Stimulated activated CD8-positive, alpha-beta memory T cell treated with anti-CD3 and anti-CD28 coated beads, Interleukin-2, amount 100 ng/mL, for 1 hour (primary cell): ENCODE measurements at places on chromosomes 16 and 17.

GRCh38 chr16:84667600-84668309 is 19.4 kb downstream of the KLHL36 start:
- no peak for DNase-seq

- no peak for DNase-seq
Measured at GRCh38 chr16:67967183-67967957, 1.1 kb downstream of the SLC12A4 start.

DNA sequence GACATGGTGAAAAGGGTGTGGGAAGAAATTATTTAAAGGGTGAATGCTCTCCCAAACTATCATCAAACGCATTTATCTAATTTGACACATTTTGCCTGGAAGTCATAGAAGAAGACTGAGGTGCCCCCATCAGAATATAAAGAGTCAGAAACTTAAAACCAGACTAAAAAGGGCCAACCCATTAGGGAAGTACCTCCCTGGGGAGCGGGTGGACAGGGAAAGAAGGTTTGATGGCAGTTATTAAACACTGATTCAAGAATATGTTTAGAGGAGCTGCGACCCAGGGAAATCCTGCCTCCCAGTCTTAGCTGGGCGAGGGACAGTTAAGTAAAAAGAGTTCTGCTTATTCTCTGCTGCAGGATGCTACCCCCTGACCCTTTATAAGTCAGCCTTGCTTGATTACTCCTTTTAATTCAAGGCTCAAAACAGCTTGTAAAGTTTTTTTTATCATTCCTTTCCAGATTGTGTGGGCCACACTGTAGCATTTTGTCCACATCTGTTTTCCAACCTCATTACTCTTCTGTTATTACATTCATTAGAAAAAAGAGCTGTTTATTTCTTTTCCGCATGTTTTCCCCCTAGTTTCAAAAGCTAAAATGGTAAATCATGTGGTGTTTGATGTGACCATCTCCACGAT is 138.5 kb upstream of the TBX2 start:
- DNase-seq: no peak

DNA sequence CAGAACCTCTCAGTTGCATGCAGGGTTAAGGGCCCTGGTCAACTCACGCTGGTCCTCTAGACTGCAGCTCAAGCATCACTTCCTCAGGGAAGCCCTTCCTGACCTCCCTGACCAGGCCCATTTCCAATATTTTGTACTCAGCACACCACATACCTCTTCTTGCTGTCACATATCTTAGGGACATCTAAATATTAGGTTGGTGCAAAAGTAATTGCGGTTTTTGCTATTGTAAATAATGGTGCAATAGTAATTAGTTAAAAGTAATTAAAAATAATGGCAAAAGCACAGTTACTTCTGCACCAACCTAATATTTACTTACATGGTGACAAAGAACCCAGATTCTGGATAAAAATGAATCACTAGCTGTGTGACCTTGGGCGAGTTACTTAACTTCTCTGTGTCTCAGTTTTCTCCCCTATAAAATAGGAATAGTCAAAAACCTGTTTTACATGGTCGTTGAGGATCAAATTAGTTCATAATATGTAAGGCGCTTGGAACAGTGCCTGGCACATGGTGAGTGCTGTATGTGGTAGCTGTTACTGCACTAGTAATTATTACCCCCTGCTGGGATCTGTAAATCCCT is 177.4 kb downstream of the PRKCB start:
- DNase-seq: no peak

DNA sequence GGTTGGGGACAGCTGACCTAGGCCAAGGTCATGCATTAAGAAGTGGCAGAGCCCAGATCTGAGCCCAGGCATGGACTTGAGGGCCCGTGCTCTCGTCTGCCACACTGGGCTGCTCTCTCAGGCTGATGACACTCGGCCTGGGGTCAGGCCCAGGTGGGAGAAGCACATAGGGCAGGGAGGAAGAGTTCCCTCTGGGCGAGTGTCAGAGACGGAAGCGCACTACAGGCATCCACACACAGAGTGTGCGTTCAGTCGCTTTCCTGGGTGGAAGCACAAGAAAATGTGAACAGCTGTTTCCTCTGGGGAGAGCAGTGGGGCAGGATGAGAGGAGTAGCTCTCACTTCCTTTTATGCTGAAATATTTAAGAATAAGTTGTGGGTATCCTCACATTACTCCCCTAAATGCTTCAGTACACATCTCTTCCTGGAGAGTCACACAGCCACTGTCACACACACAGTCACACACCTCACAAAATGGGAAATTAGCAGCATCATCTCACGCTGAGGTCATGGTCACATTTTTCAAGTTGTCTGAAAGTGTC is 59.7 kb downstream of the B9D1 start:
- DNase-seq: no peak

GRCh38 chr16:49292413-49292812 is 10.8 kb upstream of the CBLN1 start:
- DNase-seq: no peak

- no peak for DNase-seq
Measured at GRCh38 chr16:71780521-71781089, 28.0 kb downstream of the AP1G1 start.

DNA sequence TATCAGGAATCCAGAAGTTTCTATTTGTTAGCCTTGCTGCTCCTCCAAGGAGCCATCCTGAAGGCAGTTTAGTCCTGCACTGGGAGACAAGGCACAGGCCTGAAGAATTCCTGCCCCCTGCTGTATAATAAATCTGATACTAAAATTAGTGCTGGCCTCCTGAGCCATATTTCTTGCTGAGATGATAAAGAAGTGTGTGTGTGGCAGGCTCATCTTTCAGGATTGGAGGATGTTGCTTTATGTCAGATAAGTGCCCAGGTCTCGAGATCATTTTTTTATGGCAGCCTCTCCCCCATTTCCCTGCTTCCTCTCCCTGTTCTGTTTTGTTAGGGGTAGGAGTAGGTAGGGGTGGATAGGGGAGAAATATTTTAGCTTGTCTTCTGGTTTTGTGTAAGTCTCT is 26.0 kb downstream of the MSI2 start:
- DNase-seq: no peak

DNA sequence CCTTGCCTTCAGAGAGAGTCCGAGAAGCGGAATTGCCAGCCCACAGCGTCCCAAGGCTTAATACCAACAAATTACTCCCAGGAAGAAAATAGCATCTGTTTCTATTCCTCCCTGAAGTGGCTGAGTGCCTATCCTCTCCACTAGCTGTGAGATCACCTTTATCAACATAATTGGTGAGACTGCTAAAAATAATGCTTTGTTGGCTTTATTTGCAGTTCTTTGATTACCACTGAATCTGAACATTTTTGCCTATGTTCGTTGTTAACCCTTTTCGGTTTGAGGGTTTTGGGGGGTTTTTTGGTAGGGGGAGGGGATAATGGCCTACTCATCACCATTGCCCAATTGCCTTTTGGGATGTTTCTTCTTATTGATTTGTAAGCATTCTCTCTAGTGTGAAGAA is 31.0 kb downstream of the MMP15 start:
- no peak for DNase-seq

- DNase-seq: no peak
Measured at GRCh38 chr17:71349908-71350600, 770.8 kb upstream of the SOX9 start.

DNA sequence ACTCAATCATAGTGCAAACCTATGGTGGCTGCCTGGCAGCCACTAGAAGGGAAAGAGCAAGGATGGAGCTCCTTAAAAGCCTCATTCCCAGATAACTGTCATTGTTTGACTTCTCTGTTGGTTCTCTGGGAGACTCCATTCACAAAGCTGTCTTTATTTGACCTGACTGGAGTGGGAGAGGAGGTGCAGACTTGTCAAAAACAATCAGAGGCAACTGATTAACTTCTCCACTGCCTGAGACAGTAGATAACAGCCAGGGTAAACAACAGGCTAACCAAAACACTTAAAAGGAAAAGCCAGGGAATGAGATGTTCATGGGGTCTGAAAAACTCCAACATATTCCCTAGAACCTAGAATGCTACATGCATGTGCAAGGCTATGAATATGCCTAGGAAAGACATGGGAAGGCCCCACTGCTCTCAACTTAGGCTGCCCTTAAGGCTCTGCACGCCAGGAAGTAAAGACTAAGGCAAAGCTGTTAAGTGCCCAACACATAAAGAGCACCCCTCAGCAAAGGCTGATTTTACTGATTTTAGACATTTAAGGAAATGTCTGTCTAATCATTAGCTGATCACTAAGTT is 82.0 kb downstream of the TTC19 start:
- DNase-seq: no peak

- no peak for DNase-seq
Measured at GRCh38 chr17:1714980-1715802, 5.0 kb upstream of the TLCD2 start.

- no peak for DNase-seq
Measured at GRCh38 chr16:79560318-79560717, 40.2 kb downstream of the MAF start.

DNA sequence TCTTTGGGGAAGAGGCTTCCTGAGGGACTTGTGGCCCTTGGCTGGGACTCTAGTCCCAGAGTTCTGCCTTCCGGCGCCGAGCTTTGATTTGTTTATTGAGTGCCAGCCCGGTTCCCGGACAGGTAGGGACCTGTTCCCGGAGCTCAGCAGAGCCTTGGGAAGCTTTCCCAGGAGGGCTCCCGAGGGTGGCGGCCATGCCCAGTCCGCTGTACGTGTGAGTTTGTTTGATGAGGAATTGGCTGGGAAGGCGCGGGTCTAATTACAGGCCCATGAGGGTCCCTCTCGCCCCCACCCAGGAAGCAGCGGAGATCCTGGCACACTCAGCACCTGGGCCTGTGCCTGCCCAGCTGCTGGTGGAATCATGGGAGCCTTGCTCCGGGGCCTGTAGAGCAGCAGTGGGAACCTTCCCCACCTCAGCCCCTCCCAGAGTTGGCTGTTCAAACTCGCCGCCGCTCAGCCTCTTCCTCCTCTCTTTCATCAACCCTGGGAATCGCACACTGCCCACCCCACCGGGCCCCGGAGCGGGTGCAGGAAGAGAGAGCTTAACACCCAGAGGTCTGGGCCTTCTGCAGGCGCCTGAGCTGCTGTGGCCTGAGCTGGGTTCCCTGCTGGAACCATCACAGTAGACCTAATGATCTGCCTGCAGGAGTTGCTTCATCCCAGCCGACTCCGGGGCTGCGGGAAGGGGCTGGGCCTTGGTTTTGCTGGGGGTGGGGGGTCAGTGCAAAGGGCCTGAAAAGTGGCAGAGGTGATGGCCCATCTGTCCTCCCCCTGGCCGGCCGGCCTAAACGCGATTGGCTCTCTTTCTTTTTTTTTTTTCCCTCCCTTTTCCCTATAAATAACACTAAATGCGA is 313.7 kb downstream of the SEC14L1 start:
- DNase-seq: no peak

DNA sequence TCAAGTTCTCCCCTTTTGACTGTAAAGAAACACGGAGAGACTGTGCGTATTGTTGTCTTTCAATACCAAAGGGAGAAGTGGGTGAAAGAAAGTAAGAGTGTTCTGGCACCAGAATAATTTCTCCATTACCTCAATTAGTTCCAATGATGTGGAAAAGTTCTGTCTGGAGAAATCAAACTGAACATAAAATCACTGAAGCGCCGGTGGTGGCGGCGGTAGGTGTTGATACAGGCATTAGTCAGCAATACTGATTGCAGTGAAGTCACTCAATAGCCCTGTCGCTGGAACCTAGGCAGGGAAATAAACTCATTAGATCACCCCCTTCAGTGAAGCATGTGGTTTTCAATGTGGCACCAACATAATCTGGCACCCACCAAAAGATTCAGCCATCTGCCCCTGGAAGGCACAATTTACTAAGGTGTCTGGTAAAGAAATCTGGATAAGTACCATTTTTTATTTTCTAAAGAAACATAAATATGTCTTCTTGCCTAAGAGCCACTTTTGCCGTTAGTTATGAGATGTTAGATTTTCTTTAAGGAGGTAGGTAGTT is 274.2 kb upstream of the SOX9 start:
- DNase-seq: no peak

DNA sequence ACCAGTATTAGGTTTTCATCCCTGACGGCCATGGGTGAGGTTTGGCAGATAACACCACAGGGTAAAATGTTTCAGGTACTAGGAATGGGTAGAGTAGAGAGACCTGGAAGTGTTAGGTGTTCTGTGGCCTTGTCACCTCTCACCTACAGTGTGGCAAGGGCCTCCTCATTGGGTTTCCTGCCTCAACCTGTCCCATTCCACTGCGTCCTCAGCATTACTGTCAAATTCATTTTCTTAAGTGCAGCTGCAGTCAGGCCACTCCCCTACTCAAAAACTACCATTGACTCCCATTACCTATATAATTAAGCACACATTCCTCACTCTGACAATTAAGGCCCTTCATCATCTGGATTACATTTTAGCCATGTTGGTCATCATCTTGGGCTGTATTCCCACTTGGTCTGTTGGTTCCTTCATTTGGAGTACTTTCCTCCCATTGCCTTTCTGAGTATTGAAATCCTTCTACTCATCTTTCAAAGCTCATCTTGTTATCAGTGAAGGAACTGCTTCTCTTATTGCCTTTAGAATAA is 64.5 kb downstream of the NUP88 start:
- no peak for DNase-seq

DNA sequence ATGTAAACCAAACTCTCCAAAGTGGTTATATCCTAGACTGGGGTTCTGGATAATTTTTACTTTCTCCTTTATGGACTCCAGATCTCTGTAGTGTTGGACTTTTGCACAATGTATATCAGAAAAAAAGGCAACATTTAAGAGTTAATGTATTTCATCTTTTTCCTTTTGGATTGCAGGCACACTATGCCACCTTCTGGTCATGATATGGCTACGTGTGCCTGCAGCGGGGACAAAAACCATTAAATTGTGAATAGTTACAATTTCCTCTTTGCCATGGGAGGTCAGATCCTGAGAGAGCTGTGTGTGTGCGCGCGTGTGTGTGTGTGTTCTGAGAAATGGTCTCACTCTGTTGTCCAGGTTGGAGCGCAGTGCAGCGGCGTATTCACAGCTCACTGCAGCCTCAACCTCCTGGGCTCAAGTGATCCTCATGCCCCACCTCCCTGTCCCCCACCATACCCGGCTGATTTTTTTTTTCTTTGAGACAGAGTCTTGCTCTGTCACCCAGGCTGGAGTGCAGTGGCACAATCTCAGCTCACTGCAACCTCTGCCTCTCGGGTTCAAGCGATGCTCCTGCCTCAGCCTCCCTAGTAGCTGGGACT is 4.3 kb upstream of the SGF29 start:
- no peak for DNase-seq

DNA sequence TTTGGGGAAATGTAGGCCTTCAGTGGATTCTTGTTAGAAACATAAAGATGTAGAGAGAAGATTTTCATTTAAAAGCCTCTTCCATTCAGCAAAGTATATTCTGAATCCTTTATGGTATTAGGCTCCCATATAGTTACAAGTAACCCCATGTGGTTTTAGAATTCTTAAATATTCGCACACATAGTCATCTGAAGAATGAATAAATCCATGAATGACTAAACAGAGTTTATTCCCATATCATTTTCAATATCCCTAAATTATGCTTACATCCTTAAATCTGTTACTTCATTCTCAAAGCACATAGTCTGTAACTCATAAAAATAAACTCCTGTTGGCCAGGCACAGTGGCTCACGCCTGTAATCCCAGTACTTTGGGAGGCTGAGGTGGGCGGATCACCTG is 962.1 kb downstream of the KCNJ18 start:
- DNase-seq: no peak

GRCh38 chr16:85330694-85331188 is 218.5 kb upstream of the CIBAR2 start:
- DNase-seq: no peak

- no peak for DNase-seq
Measured at GRCh38 chr17:57154921-57155320, 69.9 kb downstream of the AKAP1 start.
